IPS DF 19.7 (cell line): ENCODE measurements at places on chromosomes 6 and 20.

DNA sequence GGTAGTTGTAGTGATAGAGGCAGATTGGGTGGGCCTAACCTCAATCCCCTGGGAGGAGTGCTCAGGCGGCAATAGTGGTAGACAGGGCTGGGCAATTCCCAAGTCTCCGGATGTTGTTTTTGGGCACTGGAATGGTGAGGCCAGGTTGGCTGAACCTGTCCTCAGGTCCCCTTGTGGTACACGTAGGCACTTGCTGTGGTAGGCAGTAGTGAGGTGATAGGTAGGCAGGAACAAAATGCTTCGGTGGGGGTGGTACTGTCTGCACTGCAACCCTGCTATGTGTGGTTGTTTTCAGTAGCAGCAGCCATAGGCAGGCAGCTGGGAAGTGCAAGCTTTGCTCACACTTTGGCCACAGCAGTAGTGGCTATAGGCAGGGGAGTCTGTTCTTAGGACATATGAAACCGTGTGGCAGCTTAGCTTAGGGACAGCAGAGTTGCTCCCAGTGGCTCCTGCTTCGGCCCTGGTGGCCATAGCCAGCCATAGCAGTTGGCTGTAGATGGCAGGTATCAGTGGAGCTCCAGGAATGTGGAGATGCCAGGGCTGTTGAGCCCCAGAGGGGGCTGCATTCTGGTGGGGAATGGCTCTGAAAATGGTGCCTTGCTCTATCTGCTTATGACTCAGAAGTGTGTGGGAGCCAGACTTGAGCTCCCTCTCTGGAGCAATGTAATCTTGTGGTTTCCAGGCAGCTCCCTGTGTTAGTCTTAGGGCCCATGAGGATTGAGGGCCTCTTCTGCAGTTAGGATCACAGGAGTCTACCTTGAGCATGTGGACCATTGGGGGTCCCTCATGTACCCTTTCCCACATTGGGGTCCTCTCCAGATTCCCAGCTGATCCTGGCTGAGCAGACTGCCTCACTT is 241.8 kb upstream of the BMP2 start:
- no peak for DNase-seq

DNA sequence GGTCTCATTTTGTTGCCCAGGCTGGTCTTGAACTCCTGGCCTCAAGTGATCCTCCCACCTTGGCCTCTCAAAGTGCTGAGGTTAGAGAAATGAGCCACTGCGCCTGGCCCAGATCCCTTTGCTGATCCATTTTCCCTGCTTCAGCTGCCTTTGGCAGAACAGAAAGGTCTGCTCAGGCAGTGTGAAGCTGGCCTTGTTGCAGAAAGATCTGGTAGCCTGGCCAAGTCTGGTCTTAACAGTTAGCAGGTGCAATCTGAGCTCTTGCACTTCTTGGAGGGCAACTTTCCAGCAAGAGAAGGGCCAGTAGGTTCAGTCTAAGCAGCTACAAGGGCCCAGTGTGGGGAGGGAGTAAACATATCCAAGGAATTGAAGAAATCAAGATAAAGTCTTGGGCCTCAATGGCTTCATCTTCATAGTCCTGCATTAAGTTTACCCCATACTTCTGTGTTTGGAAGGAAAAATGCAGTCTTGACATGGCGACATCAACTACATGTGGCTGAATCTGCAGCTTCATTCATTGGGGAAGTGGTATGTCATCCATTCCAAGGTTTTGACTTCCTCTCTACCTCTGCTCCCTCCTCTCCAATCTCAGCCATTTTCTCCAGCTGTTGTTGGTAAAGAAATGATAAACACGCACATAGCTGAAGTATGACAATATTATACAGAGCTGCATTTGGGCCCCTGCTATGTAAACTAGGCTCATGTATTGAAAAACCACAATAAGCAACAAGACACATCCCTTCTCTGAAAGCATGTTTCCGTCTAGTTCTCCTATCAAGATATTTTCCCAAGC is 39.0 kb upstream of the NEDD9 start:
- DNase-seq = no peak

- peak; percentile 35 for DNase-seq
Measured at GRCh38 chr20:36541768-36542488, 609 bp downstream of the MYL9 start.

- DNase-seq = no peak
Measured at GRCh38 chr20:47248448-47248966, 108.0 kb downstream of the ZMYND8 start.

- DNase-seq = no peak
Measured at GRCh38 chr6:27474172-27474465, 1.2 kb upstream of the ZNF184 start.

DNA sequence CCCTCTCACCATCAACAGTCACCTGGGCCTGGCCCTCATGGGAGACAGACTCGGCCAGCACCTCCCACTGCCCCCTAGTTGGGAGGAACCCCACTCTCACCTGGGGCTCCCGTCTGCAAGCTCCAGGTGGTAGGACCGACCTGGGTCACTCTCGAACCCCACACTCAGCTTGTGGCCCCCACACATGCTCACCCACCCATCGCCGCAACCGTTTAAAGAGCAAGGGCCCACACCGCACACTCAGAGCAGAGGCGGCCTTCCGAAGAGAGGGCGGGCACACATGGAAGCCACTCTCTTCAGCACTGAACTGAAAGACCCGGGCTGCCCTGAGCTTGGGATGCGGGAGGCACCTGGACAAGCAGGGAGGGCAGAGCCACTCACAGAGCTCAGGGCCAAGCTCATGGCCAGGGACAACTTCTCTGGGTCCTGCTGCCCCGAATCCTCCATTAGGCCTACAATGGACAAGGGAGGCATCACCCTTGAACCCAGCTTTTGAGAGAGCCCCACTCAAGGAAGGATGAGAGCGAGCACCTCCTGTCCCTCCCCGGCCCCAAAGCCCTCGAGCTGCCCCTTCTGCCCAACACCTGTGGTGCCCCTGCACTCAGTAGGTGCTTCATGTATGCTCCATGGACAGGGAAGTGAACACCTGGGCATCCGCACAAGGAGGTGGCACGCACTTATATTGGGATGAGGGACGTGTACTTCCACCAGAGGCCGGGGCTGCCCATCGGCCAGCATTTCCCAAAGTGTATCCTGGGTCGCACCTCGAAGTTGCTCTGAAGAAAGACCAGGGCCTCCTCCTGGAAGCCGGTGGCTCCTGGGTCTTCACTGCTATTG is 50.4 kb downstream of the YTHDF1 start:
- no peak for DNase-seq

DNA sequence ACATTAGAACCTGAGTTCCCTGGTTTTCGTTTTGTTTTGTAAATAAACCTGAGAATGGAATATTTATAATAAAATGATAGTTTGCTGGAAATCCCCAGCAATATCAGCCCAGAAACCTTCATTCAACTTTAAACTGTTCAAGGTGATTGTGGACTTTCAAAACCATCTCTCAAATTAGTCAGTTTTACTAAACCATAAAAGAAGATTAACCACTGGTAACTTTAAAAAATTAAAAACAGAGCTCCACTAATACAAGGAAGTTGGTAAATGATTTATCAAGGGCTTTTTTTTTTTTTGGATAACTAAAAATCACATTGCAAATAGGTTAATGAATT is 10.0 kb downstream of the MBOAT1 start:
- DNase-seq = no peak

DNA sequence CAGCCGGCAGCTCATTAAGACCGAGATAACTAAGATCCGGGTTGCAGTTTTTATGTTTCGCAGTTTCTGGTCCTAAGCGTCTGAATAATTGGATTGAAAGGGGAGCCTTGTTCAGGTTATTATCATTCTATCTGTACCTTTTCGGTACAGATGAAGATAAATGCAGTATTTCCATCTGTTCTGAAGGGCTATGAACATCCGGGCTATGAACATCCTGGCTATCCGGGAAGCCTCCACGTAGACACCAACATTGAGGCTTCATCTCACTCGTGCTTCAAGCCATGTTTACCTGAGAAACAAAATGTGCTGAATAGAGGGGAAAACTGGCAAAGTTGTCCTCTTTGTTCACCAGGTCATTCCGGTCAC is 399 bp upstream of the REPS1 start:
- DNase-seq = no peak

DNA sequence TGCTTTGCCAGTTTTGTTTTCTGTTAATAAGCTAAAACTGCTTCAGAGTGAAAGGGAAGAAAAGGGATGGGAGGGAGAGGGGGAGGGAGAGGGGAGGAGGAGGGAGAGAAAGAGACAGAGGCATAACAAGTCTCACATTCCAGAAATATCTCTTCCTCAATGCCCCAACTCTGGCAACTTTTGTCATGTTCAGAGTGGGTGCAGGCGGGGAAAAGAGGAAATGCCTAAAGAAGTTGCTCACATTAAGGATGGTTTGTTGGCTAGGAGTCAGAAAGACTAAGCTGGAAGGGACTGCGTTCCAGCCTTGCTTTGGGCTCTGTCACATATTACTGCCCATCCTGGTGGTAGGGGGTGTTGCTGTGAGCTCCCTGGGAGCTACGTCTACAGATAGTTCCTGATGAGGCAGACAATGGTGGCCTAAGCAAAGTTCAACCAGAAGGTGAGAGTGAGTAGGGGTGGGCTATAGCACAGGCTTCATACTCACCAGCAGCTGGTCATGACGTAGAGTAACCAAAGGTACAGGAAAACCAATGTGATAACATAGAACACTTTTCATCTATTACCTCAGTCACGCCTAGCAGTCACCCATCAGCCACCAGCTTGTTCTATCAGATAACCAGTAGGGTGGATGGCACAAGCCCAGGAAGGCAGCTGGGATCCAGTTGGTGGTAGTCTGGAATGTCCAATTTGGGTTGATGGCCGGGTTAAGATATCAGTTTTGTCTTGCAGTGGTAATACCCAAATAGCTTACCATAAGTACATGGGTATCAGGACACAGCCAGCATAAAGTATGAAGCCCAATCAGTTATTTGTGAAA is 2.1 kb downstream of the TSPYL4 start:
- peak; percentile 30 for DNase-seq

DNA sequence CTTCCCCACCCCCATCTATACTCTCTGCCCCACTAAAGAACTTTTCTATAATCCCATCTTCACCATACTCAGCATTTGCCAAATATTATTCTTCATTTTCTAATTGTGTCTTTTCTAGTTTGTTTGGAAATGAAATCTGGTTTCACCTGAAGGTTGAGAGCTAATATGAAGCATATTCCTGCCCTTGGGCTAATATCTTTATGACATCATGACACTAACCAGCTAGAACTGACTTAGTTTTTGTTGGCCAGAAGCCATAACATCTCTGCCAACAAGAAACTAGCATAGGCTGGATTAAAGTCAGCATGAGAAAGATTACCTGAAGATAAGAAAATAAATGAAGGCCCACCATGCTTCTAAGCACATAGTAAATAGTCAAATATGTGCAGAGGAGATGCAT is 16.7 kb downstream of the UNC5CL start:
- no peak for DNase-seq

GRCh38 chr6:14533446-14533845 is 415.9 kb downstream of the CD83 start:
- DNase-seq = no peak

GRCh38 chr6:139644821-139645220 is 270.4 kb upstream of the CITED2 start:
- no peak for DNase-seq

GRCh38 chr6:72321788-72322187 is 300.1 kb upstream of the KCNQ5 start:
- DNase-seq = no peak

DNA sequence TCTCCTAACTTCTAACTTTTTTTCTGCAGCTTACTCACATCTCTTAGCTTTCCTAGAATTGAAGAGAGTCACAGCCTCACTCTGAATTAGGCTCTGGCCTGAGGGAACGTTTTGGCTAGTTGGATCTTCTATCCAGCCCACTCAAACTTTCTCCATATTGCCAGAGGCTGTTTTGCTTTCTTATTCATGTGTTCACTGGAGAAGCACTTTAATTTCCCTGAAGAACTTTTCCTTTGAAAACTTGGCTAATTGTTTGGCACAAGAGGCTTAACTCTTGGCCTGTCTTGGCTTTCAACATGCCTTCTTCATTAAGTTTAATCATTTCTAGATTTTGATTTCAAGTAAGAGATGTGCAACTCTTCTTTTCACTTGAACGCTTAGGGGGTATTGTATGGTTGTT is 138.2 kb upstream of the PLCB4 start:
- DNase-seq = no peak

DNA sequence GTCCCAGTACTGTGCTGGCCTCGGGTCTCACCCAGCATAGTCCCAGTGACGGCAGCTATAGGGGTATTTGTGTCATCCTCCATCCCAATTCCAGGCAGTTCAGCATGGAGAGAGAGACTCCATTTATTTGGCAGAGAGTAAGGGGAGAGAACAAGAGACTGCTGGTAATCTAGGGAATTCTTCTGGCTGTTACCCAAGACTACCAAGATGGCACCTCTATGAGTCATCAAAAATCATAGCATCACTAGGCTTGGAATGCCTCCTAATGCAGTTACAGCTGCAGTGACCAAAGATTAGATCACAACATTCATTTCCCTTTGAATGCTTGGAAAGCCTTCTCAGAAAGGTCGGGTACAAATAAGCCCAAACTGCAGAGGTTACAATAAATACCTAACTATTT is 660.4 kb upstream of the FLRT3 start:
- DNase-seq = no peak

GRCh38 chr6:69771158-69771906 is 25.5 kb downstream of the LMBRD1 start:
- DNase-seq = no peak

DNA sequence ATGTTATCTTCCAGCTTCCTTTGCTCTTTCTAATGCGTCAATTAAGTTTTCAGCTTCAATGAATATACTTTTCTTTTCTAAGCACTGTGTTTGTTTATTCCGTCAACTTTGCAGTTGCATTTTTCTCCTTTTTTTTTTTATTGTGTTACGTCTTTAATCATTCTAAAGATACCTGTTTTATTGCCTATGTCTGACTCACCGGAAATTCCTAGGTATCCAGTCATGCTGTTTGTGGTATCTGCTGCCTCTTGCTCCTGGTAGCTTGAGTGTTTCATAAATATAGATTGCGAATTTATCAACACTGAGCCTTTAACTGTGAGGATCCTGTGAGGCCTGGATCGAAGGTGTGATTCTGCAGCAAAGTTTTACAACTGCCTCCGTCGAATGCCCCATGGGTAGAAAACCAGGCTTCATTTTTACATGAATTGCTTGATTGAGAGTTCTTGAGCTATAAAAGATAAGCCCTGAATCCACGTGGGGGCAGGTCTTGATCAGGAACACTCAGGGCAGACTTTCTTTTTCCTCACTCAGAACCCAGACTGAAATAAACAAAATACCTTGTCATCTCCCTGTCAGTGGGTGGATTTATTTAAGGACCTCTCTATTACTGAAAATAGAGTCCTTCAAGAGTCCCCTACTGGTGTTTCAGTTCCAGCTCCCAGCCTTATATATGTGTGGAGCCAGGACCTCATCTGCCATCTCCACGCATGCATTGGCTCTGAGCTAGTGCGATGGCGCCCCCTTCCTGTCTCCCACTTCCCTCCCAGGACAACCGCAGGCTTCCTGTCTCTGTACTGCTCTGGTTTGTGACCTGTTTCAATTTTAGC is 60.1 kb upstream of the LRRC1 start:
- no peak for DNase-seq
